Fibroblast of mammary gland (primary cell): ENCODE measurements at places on chromosomes 6 and 20.

DNA sequence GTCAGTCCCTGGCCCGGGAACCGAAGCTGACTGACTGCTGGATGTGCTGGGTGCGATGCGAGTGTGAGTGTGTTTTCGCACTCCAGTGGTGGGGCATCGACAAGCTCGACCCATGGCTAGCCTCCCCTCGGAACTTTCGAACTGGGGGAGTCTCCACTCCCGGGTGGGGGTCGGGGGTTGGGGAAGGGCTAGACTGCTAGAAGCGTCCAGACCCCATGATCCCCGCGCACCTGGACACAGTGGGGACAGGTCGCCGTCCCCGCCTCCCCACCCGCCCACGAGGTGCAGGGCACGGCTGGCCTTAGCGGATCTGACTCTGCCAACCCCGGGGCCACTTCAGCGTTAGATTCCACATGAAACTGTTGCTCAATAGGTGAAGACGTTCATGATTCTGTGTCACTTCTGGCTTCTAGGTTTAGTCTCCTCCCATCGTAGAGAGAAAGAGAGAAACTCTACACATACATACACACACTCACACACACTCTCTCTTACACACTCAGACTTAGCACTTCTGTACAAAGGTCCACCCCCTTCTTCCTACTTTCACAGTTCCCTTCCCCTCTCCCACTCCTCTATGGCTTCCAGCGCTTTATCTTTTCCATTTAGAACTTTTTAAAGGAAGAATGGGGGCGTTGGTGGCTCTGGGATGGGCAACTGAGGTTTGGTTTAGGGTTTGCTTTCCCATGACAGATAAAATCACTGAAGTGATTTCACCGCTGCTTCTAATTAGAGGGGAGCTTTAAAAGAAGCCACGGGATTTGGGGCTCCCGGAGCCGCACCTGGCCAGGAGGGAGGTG, 5.1 kb upstream of the TFAP2A start:
- DNase-seq: no peak

- DNase-seq: no peak
Measured at GRCh38 chr6:140844167-140844566, 1288.6 kb upstream of the GJE1 start.

DNA sequence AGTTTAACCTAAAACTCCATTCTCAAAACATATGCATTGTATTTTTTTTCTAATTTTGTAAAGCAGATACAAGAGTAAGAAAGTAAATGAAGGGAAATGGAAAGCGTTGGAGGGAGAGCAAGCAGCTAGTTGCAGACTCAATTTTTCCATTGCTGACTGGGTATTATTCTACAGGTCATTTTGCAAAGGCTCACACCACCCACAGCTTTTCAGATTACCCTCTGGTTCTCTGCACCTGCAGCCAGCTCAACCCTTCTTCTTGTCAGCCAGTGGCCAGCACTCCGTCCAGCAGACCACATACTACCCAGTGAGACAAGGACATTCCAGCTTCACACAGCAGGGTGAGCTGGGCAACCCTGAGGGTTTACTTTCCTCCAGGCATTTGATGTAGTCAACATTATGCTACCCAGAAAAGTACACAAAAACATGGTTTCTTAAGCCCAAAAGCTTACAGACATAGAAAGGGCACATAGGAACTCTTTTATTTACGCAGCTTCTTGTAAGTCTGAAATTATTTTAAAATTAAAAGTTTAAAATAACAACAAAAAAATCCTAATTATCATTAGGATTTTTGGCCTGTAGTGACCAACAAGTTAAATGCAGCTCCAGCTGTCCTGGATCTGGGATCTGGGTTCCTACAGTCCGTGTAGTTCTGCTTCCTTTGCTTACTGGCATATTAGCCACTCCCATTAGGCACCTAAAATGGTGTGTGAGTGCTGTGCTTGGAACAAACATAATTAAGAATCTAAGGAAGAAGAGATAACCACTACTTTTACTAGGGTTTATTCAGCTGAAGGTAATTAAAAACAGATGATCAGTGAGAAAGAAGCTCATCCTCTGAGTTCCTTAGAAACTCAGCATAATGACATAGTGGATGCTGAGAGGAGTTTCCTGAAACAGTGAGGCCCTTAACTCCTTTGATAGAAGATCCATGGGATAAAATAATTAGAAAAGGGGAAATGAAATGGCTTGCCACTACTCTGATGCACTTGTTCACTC, 185.3 kb downstream of the PKHD1 start:
- DNase-seq: no peak

- DNase-seq: no peak
Measured at GRCh38 chr6:88006557-88006956, 41.1 kb upstream of the SPACA1 start.

DNA sequence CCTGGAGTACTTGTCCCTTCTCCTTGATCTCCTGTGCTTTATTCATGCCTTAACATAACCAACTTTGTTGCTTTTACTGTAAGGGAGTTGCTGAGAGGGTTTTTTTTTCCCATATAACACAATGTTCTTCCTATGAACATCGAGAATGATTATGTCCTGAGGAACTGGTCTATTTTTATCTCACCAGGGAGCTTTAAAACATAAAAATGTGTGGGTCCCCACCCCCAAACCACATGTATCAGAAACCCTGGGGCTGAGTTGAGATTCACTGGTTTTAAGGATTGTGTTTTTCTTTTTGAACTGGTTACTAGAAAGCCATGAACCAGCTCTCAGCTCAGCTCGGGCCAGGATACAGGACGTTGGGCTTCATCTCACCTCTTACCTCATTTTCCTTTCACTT, 118.5 kb upstream of the JAG1 start:
- DNase-seq: no peak

GRCh38 chr20:43508604-43509040, 1.1 kb downstream of the L3MBTL1 start:
- no peak for DNase-seq

- DNase-seq: peak; percentile 82
Measured at GRCh38 chr6:85354761-85355618, 94.9 kb upstream of the NT5E start.

DNA sequence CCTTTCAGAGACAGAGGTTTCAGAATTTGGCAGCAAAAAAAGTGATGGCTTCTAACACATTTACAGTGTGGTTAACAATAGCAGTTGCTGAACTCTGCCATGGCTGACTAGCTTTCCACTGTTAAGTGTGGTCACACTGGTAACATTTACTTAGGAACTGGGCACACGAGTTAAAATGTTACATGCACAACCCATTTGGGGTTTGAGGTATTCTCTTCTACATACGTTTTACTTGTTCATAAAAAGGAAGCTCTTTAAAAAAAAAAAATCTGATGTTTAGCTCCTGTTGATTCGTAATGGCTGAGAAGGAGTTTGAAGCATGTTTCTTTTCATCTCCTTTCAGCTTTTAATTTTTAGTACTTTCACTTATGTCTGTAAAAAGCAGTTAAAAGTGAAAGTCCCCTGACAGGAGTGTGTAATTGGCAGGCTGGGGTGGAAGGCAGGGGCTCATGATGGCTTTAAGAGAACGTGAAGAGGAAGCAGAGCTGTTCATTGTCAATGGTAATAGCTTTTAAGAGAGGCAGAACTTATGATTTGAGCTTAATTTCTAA, 245.9 kb downstream of the FARS2 start:
- DNase-seq: no peak

- DNase-seq: no peak
Measured at GRCh38 chr20:59829786-59830664, 103.4 kb downstream of the SYCP2 start.

DNA sequence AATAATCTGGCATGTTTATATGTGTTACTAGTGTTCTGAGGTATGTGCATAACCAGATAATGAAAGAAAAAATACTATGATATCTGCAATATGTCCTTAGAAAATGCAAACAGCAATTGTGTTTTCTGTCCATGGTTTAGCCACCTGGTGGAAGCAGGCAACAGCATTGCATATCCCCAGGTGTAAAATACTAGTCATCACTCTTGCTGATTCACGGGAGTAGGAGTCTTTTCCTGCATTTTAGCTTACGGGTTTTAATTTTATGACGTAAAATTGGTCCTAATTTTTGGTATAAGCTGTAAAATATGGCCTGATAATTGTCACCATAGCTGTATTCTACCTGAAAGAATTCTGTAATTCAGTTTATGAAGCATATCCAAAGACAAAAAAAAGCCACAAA, 2.5 kb downstream of the RNF182 start:
- no peak for DNase-seq

- no peak for DNase-seq
Measured at GRCh38 chr6:122797537-122797936, 8.5 kb downstream of the SMPDL3A start.

DNA sequence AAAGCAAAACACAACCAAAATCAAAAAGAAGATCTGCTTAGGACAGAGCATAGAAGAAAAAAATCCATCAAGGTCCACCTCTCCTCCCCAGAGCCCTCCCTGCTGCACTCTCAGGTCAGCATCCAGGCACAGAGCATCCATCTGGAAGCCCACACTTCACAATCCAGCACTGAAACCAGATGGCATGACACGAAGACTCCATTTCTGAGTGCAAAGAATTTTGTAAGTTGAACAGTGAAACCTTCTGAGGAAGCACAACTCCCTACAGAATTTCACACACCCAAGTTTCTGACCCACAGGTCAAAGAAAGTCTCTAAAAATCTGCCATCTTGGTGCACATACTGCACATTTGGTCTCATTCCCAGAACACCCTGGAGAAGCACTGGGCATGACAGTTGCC, 128.8 kb upstream of the STXBP5 start:
- no peak for DNase-seq
